Psoas muscle (tissue), 8 donors: ENCODE measurements at places on chromosomes 1 and 21.

DNA sequence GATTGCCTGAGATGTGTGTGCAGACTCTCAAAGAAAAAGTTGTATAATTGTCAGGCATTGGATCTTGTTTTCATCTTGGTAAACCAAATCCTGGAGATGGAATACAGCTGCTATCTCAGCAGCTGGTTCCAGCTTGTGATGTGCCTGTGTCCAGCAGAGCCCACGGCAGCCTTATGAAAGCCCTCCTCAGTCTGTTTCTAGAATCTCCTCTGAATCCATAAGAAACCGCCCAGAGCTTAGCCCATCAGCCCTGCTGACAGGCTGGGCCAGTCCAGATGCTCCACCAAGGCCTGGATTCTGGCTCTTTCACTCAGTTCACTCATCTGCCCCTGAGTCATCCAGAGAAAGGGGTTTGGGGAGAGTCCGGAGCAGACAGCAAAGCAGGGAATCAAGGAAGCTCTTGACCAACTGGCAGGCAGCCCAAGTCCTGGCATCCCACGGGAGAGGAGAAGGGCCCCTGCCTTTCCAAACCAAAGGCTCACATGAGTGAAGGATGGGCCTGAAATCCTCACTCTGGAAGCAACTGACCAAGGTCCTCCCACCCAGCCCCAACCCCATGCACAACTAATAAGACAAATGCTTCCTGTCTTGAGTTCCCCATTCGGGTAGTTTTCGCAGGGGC, 45.7 kb downstream of the NAV1 start:
- DNase-seq: peak; percentile 58

DNA sequence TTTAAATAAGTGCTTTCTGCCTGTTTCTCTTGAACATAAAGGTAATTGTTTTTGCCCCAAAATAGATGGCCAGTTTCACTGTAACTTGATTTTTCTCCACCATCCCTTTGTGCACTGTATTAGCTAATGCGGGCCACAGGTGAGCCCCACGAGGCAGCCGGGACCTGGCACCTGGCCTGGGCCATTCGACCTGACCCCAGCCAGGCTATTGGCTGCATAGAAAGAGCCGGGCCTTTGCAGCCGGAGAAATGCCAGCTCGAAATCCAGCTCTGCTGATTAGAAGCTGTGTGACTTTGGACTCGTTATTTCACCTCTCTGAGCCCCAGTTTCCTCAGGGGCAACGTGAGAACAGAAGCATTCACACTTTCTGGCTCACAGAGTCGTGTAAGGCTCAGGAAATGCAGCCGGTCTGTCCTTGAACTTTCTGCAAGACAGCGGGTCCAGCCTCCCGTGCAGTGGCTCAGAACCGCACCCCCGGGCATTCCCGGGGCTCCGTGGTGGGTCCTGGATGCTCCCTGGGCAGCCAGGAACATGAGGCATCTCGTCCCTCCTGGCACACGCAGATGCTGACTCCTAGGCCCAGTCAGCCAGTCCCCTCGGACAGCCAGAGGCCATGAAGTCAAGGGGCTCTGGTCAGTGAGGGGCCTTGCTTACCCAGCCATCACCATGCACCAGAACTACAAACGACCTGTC, 37.4 kb upstream of the ACTRT2 start:
- no peak for DNase-seq

DNA sequence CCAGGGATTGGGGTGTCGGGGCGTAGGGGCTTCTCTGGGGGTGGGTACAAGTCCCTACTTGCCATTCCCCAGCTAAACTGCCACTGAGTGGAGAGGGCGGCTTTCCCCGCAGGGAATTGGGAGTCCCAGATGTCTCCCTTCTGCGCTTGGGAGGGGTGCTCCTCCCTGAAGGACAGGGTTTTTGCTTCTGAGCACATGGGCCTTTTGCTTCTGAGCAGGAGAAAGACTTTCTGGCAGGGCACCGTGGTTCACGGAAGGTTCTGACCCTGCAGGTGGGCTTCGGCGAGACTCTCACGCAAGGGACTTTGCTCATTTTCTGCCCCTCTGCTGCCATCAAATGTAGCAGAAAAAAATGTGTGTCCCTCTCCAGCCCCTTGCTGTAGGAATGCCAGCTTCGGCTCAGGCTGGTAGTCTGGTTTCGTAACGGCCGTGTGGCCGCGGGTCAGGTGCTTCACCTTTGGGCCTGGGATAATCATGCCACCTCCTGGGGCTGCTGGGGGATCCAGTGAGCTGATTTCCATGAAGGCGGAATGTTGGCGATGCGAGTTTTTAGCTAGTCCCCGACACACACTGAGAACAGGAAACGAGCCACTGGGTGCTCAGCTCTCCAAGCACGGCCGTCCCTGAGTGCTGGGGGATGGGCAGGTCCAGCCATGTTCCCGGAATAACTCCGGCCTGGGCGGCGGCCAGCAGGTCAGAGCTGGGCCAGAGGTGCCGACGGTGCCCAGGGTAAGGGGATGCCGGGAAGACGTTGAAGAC, 364.0 kb downstream of the CAMTA1 start:
- peak; percentile 36 for DNase-seq

DNA sequence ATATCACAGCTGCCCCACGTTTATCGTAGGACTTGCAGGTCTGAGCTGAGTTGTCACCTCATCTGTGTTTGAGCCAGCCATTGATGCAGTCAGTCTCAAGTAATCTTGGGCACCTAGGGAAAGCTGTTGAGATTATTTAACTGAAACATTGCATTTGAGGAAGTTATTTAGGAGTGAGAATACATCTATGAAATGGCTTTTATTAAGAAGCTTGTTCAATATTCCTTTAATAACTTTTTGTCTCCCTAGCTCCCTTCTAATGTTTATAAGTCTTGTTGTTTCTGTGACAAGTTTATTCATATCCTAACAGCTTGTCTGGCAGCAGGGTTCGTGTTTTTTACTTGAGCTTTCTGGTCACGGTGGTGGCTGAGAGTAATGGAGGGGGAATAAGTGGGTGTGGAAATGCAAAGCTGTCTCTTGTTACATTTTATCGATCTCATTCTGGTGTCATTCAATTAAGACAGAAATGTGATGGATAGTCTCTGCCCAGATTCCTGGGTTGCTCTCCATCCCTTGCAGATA, 555.9 kb downstream of the USP25 start:
- no peak for DNase-seq

- no peak for DNase-seq
Measured at GRCh38 chr1:119136401-119136800, 4.1 kb downstream of the WARS2 start.

DNA sequence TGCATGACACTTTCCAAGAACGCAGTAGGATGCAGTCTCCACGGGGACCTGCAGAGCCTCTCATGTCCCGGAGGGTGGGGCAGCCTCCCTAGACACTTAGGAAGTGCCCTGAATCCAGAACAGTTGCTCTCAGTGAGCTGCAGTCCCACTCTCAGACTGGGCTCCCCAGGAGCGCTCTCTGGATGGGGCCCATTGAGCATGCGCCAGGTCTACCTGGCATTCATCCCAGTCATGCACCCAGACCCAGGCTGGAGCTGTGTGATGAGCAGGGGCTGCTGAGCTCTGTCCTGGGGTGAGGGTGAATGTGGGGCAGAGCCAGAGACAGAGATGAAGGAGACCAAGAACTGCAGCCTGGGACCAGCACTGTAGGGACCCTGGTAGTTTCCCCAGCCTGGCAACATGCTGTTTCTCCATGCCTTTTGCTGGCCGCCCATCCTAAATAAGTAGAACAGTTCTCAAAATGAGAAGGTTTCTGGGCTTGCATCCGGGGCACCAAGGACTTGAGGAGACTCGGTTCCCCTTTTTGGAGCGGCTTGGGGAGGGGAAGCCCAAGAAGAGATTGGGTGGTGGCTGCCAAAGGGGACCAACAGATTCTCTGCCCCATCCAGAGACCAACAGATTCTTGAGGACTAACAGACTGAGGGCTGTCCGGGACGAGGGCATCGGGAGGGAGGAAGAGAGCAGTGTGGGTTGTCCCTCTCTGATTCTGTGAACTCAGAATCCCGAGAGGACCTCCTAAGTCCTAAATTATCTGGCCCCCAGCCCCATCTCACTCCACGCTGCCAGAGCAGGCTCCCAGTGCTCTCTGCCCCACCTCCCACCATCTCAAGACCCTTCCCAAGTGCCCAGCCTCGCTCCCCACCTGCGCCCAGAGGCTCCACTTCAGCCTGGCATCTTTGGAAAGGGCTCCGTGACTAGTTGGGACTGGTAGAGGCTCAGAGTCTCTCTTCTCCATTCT, 1.0 kb upstream of the PGLYRP4 start:
- DNase-seq: no peak

- DNase-seq: no peak
Measured at GRCh38 chr1:65255035-65255655, 54.2 kb upstream of the DNAJC6 start.

DNA sequence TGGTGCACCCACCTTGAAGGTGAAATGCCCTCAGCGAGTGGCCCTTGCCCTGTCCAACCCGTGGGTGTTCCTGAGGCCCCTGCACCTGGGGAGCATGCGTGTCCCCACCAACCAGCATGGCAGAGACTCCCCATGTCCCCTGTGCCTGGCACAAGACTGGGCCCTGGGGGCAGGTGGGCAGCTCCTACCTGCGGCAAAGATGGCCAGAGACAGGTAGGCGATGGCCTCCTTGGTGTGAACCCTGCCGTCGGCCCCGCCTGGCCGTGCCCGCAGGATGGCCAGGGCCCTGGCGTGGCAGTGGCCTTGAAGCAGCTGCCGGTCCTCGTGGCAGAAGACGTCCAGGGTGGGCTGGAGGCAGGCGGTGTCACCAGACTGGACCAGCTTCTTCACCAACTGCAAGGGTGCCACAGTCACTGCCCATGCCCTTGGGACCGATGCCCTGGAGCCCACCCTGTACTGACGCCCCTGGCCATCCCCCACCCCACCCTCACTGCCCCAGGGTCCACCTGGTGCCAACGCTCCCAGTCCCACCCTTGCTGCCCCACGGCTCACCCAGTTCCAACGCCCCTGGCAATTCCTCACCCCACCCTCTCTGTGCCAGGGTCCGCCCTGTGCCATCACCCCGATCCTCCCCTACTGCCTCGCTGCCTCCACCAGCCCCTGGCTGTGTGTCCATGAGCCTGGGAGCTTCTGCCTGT, 15.7 kb downstream of the TTC34 start:
- DNase-seq: peak; percentile 45

- peak; percentile 86 for DNase-seq
Measured at GRCh38 chr1:236064674-236065508, at the start of gene NID1. Gene NID1 (minus strand): TSS chr1:236065090. CDS start chr1:236065079, 11 bp downstream.

GRCh38 chr1:13813398-13814012, 113.5 kb downstream of the PRDM2 start:
- peak; percentile 72 for DNase-seq

- no peak for DNase-seq
Measured at GRCh38 chr21:45432575-45433255, 27.8 kb downstream of the COL18A1 start.

DNA sequence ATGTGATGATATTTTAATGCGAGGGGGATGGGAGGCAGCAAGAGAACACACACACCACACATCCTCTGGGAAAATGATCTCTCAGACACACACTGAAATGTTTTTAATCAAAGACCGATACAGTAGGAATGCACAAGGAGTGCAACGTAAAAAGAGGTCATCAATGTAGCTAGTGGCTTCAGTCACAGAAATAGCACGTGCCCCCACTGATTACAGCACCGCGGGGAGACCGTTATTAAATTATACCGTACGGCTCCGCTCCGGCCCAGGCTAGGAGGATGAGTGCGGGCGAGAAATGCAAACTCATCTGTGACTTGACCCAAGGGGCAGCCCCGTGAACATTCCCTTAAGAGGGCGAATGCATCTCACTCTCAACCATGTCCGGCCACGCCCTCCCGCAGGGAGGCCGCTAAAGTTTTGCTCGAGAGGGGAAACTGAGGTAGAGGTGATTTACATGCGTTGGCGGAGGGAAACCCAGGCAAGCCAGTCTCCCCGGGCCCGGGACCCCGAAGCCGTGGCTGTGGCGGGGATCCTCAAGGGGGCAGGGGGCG, 552 bp downstream of the UBR4 start:
- DNase-seq: peak; percentile 40

- DNase-seq: peak; percentile 36
Measured at GRCh38 chr1:218164111-218164929, 120.8 kb upstream of the RRP15 start.

DNA sequence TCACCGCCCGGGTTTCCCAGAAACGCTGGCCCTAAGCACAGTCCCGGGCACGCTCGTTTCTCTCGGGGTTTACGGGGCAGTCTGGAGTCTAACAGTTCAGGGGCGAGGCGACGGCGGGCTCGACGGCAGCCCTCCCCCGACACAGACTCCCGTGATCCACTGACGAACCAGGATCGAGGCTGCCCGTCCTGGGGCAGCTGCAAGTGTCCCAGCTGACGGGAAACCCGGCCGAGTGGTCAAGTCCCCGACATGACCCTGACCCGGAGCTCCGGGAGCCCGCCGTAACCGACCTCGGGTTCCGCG, 494 bp downstream of the UBE2J2 start:
- peak; percentile 61 for DNase-seq

DNA sequence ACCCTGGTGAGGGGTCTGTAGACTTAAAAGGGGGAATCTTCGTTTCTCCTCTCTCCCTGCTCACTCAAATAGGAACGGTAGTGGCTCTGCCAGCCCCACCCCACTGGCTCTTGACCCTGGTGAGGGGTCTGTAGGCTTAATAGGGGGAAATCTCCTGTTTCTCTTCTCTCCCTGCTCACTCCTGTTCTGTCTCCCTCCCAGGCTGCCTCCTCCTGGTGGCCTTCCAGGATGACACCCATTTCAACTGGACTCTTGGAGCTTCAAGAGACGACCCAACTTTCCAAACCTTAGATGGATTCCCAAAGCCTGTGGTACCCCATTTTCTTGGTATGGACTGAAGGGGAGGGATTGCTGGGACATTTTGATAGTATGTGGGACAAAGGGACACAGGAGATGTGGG, 1.4 kb upstream of the EPHB2 start:
- no peak for DNase-seq

DNA sequence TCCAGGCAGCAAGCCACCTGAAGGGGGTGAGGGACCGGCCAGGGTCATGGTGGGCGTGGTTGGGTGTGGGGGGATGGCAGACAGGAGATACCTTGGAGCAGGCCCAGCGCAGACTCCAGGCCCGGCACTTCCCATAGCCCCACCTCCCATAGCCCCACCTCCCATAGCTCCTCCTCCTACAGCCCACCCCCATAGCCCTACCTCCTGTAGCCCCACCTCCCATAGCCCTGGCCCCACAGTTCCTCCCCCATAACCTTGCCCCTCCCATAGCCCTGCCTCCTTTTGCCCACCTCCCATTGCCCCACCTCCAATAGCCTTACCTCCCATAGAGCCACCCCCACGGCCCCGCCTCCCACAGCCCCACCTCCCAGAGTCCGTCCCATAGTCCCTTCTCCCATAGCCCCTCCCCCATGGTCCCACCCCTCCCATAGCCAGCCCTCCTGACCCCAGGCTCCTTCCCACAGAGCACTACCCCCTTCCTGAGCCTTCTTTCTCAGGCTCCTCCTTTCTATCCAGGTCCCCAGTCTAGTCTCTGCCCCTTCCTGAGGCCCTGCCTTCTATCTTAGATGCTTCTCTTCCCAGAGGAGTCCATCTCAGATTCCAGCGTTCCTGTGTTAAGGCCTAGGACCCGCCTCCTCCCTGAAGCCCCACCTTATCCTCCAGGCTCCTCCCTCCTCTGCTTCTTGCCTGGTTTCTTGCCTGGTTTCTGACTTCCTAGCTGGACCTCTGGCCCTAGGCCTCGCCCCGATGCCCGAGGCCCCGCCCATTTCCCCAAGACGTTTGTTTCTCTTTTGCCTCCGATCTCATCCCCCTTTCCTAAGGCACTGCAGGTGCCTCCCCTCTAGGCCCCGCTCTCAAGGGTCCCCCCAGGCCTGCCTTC, 46.8 kb downstream of the PTPRU start:
- DNase-seq: peak; percentile 31
